ENCODE measurements at places on chromosomes 1 and 21.

GRCh38 chr1:91736715-91737615, 149.0 kb downstream of the TGFBR3 start:
- no peak for DNase-seq

DNA sequence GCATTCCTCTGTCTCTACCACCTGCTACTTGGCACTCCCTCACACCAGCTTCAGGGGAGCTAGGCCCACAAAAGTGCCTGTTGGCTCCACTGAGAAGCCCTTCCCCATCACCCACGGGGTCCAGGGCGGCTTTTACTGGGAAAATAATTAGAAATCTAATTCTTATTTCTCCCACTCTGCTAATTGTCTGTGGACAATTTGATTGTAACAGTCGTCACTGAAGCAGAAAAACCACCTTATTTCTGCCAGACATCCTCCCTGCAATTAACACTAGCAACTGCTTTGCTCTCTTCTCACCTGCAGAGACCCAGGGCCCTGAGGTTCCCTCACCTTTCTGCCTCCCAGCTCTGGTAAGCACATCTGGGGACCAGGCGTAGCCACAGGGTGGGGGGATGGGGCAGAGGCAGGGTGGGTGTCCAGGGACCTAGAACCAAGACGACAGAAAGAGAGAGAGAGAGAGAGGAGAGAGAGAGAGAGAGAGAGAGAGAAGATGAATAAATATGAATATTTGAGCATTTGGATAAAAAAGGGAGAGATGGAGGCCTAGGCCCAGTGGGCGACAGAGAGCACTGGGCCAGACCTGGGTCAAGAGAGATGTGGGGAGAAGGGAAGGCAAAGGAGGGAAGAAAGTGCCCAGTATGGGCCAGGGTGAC, 32.6 kb downstream of the FOXO6 start:
- no peak for DNase-seq

- no peak for DNase-seq
These were observed 41.5 kb downstream of the LRRC3 start for GRCh38 chr21:44496564-44497550.

- DNase-seq = no peak
These were observed 12.2 kb downstream of the PSRC1 start for GRCh38 chr1:109270623-109271317.

- DNase-seq = no peak
These were observed 5.0 kb upstream of the CALML6 start for GRCh38 chr1:1910033-1910465.

DNA sequence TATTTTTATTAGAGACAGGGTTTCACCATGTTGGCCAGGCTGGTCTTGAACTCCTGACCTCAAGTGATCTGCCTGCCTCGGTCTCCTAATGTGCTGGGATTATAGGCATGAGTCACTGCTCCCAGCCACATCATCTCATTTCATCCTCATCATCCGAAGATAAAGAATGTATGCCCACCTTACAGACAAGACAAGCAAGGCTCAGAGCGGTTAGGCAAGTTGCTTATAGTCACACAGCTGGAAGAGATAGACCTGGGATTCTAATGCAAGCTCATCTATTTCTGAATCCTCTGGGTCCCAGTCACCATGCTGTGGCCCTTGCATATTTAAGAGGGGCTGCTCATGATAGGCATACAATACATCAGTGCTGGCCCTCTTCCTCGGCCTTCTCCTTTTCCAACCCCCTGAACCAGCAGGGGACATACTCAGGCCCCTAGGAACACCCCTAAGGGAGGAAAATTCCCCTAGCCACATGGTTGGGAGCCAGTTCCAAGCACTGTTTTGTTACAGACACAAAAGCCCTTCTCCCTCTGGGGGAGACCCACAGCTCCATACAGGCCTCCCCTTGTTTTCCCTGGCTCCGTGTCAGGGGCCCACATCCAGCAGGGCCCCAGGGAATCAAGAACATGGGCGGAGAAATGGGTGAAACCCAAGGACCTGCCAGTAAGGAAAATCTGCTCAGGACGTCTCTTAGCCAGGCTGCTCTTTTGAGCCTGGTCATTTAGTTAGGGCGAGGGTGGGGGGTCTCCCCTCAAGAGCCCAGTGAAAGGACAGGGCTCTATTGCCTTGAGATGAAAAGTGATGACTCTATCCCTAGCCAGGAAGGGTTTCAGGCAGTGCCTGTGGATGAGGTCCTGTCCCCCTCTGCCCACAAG, 6.9 kb downstream of the CSRP1 start:
- no peak for DNase-seq

DNA sequence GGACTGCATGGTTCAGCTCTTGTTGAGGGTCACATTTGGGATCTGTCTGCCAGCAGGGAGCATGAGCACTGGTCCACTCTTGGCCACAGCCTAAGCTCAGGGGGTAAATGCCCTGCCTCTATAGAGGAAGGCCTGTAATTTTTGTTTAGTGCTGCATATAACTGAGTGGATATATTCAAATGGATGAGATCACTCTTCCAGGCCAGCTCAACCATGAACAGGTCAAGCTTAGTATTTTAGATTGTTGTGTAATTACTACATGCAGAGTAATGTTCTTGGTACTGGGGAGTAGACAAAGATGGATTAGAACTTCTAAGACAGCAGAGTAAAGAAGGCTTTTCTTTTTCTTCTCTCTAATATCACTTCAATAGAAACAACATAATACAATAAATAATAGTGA, 376.9 kb downstream of the GPATCH2 start:
- no peak for DNase-seq

GRCh38 chr21:44911384-44912157, 9.1 kb downstream of the ITGB2 start:
- peak; percentile 70 for DNase-seq

Data from activated T-cell treated with anti-CD3 and anti-CD28 coated beads, Interleukin-2, amount 50 U/mL, for 1 hour (primary cell).